HT1080 (cell line): ENCODE measurements at places on chromosomes 16 and 17. TPM values are rescaled to one million over a fixed set of nuclear protein-coding genes. Genes with fewer than 3 reads are reported as not detected.
A peak's percentile ranks its signal among the peaks of the same experiment; 100 is the strongest.

ACE gene
- total RNA-seq, result not detected in 2 replicates

GRCh38 chr17:38591759-38592241 lies 14.0 kb downstream of the SRCIN1 start:
- peak; percentile 77 for DNase-seq

GRCh38 chr17:46195217-46195855 lies 2.1 kb upstream of the KANSL1 start:
- DNase-seq, result no peak

- DNase-seq, result no peak
Observed at GRCh38 chr16:86893506-86893905, 315.2 kb downstream of the FOXL1 start.

DNA sequence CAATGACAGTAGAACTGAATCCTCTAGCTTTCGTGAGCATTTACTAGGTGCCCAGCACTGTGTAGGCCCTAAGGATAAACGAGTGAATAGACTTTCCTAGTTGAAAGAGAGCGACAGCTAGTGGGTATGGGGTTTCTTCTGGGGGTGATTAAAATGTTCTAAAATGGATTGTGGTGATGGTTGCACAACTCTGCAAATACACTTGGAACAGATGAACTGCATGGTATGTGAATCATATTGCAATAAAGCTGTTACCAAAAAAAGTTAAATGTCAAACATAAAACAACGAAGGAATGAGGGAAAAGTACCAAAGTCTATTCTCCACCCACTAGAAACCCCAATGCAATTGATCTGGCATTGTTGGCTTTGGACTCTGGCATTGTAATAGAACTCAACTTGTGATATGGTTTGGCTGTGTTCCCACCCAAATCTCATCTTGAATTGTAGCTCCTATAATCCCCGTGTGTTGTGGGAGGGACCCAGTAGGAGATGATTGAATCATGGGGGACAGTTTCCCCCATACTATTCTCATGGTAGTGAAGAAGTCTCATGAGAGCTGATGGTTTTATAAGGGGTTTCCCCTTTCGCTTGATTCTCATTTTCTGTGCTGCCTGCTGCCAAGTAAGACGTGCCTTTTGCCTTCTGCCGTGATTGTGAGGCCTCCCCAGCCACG lies 70.5 kb downstream of the MARF1 start:
- peak; percentile 20 for DNase-seq

DNA sequence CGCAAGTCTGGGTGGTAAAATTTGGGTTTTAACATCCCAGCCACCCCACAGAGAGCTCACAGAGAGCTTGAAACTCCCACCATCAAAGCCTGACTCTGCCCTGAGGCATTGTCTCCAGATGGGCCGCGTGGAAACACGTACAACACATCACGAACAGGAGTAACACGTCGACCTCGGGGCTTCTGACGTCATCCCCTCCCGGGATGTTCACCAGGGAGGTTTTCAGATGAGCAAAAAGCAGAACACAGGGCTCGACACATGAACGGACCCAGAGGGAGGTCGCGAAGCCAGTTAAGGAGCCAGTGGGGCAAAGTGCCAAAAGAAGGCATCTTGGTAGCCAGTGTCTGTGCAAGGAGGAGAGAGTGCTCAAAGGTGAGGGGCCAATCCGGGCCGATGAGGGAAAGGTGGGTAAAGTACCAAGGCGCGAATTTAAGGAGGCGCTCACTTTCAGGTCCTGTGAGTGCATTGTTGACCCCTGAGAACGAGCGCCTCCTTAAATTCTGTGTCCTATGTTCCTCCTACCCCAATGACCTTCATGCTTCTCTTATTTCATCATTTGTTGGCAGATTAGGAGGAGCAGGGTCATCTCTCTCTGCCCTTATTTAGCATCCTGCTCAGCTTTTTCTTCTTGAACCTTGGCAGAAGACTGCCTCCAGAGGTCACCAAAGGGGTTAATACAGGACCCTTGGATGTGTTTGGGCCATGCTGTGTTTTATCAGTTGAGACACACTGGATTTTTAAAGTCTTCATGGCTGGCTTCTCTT lies 5.6 kb downstream of the RCVRN start:
- no peak for DNase-seq

- no peak for DNase-seq
Observed at GRCh38 chr17:55722016-55722736, 488 bp downstream of the TMEM100 start.
